Renal cortical epithelial cell (primary cell): ENCODE measurements at places on chromosomes 6 and 20. TPM values are rescaled to one million over a fixed set of nuclear protein-coding genes. Genes with fewer than 3 reads are reported as not detected.

DNA sequence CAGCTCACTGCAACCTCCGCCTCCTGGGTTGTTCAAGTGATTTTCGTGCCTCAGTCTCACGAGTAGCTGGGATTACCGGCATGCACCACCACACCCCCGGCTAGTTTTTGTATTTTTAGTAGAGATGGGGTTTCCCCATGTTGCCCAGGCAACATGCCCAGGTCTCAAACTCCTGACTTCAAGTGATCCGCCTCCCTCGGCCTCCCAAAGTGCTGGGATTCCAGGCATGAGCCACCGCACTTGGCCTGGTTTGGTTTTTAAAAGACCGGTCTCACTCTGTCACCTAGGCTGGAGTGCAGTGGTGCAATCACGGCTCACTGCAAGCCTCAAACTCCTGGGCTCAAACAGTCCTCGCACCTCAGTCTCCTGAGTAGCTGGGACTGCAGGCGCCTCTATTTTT, 40.1 kb downstream of the VSTM2L start:
- no peak for DNase-seq

DNA sequence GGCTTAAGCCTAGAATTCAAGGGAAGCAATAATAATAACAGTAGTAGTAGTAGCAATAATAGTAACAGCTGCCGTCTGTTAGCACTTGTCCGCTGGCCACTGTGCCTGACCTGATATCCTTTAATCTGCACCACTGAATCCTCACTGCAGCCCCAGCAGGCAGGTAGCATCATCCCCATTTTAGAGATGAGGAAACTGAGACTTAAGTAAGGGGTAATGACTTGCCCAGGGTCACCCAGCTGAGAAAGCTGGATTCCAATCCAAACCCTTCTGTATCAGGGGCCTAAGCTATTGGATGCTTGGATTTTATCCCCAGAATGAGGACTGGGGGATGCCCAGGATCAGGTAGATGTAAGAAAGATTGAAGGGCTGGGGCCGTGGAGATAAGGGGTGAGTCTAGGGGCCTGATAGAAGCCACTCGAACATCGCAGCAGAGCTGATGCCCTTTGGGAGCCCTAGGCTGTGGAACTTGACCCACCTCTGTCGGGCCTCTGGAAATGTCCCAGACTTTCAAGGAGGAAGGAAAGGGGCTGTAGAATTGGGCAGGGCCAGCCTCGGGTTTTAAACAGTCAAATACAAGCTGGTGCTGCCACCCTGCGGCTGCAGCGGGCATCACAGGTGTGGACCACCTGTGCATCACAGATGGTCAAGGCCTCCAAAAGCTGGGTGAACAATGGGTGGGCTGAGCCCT, 102.1 kb upstream of the MYL9 start:
- DNase-seq, result peak; percentile 23

The DEFB124 gene
- total RNA-seq, result not detected in 2 replicates

The ENPP1 gene
- total RNA-seq, result 3.8 and 6.0 TPM in 2 replicates

The SIRPG gene
- total RNA-seq, result not detected in 2 replicates

The CD40 gene
- 38.6 and 89.6 TPM in 2 replicates for total RNA-seq

The TMEM200A gene
- 3.7 and 5.6 TPM in 2 replicates for total RNA-seq

The MUCL3 gene
- total RNA-seq, result 0.17 TPM in 1 of 2 replicates, not detected in the other

DNA sequence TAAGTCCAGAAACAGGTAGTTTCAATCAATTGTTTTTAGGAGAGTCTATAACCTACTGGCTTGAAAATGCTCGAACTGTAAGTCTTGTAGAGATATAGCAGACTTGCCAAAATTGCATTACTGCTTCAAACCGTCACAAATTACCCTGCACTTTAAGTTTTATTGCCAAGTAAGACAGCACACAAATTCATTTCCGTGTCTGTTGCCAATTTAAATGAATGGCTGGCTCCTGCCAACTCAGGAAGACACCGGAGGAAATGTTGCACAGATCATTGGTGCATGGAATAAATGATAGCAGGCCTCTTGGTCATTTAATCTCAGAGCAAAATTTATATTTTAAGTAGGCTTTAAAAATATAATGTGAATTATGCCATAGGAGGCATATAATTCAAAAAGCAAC, 438.1 kb downstream of the HACE1 start:
- no peak for DNase-seq

DNA sequence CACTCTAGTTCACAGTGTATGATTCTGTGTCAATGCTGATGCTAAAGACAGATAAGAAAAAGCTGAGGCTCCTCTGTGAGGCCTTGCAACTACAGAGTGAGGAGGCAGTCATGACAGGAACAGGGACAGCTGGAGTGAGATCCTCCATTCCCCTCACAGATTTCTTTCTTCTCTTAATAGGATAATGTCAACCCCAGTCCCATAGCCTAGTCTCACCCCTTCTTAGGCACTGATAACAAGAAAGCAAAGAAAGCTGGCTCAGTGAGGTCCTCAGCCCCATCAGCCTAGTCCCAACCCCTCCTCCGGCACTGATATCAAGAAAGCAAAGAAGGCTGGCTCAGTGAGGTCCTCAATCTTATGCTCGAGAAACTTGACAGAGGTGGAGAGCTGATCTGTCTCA, 2.1 kb upstream of the PTCHD4 start:
- DNase-seq, result no peak

The MCHR2 gene
- total RNA-seq, result not detected in 2 replicates

GRCh38 chr20:36768768-36769430, 4.7 kb downstream of the DSN1 start:
- DNase-seq, result peak; percentile 19

The TLDC2 gene
- total RNA-seq, result 0.35 and 0.50 TPM in 2 replicates

The C4A gene
- 1.6 and 42.4 TPM in 2 replicates for total RNA-seq

The ADGRG6 gene
- total RNA-seq, result 26.1 and 46.0 TPM in 2 replicates

DNA sequence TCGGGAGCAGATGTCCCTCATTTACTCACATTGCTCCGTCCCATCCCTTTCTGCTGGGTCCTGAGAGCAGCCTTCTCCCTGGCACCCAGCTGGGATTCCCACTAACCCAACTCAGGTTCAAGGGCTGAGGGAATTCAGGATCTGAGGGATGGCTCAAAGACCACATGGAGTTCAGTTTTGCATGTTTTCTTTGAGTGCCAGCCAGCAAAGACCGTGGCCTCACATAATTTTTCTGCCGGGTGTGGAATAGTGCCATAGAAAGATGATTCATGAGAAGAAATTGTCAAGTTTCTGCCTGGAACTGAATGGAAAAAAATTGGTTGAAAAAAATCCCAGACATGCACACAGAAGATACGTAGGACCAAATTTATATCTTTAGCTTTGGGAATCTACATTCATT, 168.6 kb downstream of the CD83 start:
- peak; percentile 35 for DNase-seq

GRCh38 chr6:161788531-161788930, 514.7 kb upstream of the AGPAT4 start:
- no peak for DNase-seq

DNA sequence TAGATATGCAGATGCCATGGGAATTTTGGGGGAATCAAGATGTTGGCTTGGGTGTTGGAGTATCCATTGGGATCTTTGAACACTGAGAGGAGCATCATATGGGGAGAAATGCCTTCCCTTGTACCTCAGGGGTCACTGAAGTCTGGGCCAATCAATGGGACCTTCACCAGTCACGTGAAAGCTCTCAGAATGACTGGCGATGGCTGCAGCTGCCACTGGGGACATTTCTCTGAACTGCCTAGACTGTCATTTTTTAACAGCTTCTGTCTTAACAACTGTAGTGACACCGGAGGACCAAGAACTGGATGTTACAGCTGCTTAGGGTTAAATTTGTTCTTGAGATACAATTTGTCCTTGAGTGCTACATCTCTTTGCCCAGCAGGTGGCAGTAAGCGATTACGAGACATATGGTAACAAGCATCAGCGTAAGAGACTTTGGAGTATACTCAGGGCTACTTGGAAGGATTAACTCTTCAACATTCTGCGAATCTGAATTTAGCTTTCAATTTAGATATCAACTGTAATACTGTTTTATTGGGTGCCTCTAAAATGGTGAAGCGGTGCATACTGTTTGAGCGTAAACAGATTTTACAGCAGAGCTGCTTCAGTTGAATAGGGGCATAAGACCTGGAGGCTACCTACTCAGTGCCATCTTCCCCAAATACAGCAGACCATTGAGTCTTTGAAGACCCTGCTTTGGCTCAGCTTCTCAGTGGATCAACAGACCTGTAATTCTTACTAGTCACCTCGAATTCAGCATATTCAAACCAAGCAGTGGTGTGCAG, 36.0 kb downstream of the CCN2 start:
- DNase-seq, result peak; percentile 78

DNA sequence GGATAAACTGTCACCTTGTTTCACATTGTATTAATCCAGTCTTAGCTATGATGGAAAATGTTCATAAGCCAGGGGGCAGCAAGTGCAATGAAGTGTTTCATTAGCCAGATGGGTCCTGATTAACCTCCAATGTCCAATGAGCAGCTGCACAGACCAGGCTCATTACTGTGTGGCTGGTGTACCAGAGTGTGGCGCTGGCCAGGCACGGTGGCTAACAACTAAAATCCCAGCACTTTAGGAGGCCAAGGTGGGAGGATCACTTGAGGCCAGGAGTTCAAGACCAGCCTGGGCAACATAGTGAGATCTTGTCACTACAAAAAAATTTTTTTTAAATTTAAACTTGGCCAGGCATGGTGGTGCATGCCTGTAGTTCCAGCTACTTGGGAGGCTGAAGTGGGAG, 201.7 kb upstream of the FOXQ1 start:
- DNase-seq, result no peak

- DNase-seq, result peak; percentile 12
Observed at GRCh38 chr6:63742060-63742459, 106.5 kb downstream of the PHF3 start.

DNA sequence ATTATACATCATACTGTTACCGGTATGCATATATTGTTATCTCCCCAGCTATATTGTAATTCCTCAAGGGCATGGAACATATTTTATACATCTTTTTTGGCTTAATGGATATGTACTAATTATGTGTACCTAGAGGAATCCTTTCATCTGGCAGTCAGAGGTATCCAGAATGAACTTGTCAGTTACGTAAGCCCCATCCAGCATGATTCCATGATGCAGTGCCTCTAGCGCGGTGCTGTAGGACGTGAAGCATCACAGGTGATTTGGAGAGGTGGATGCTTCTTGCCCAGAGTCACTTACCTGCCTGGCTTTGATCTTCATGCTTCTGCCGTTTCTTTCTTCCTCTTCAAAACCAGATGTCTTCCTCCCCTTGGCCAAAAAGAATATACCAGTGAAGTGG, 159.1 kb downstream of the UST start:
- no peak for DNase-seq

The IP6K3 gene
- total RNA-seq, result 2.9 and 3.0 TPM in 2 replicates

The PREX1 gene
- total RNA-seq, result under 0.01 and 1.5 TPM in 2 replicates

DNA sequence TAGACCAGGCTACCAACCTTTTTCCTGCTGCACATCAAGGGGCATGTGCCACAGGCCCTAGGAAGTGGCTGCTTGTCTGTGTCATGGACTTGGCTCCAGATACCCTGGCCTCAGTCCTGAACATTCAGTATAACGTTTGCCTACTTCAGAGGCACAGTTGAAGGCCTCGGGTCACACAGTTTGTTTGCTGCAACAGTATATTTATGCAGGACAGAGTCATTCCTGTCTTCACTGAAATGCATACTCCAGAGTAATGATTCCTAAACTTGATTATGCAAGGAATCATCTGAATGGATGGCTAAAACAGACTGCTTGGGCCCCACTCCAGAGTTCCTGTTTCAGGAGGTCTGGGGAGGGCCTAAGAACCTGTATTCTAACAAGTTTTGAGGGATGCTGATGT, 149.4 kb downstream of the KLHL32 start:
- no peak for DNase-seq

The RIPPLY2 gene
- total RNA-seq, result not detected in 2 replicates

- DNase-seq, result peak; percentile 31
Observed at GRCh38 chr20:51628533-51629398, 86.2 kb upstream of the NFATC2 start.

DNA sequence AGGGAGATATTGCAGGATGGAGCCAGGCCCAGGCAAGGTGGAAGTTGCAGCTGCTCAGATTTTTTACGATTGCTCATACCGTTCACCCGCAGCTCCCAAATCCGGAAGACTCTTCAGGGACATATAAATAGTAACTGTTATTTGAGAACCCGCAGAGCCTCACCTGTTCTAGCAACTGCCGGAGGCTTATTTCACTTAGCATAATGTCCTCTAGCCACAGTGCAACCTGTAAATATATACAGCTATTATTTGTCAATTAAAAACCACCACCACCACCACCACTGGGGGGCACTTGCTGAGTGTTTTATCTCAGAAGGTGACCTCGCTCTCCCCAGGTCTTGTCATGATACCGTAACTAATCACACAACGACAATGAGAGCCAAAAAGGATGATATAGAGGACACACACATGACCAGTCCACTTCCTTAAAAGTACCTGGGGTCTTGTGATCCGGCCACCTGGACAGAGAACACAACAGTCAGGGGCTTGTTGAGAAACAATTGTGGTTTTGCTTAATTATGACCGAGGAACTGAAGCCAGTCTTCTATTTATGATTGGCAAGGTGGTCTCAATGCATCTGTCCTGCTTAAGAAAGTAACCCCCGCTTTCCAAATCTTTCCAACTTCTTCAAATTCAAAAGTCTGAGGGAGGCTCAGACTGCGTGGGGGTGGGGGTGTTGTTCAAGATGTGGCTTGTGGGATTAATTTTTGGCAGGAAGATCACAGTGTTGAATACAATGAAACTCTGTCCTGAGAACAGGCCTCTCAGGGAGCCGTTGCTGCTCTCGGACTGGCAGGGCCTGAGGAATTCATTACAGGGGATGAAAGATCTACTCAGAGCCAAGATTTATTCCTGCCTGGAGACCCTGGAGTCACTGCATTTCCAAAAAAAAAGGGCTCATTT, 107.7 kb upstream of the PRND start:
- no peak for DNase-seq

GRCh38 chr20:4112481-4113421, 97.4 kb upstream of the RNF24 start:
- DNase-seq, result peak; percentile 36

DNA sequence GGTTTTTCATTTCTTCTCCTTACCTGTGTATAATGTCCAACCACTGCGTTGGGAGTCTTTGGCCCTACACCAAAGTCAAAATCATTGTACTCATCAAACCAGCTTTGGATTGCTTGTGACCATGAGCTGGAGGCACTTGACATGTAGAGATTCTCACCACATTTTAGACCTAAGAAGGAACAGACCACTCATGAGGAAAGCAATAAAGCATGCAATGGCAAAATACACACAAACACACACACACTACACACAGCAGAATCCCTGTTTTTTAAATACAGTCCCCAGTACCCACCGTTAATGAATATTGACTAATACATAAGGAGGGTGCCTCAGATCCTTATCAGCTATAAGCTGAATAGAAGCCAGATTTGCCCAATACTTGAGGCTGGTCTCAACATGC, 10.5 kb downstream of the CRISP3 start:
- no peak for DNase-seq

The PHACTR1 gene
- 1.9 and 3.9 TPM in 2 replicates for total RNA-seq

GRCh38 chr6:112268019-112268418, 13.7 kb upstream of the LAMA4 start:
- peak; percentile 47 for DNase-seq

- no peak for DNase-seq
Observed at GRCh38 chr6:136511926-136512325, 38.3 kb downstream of the MAP7 start.

- no peak for DNase-seq
Observed at GRCh38 chr6:118768904-118769325, 117.5 kb upstream of the CEP85L start.
